ENCODE measurements at places on chromosomes 6 and 20. TPM values are rescaled to one million over a fixed set of nuclear protein-coding genes. Genes with fewer than 3 reads are reported as not detected.

DNA sequence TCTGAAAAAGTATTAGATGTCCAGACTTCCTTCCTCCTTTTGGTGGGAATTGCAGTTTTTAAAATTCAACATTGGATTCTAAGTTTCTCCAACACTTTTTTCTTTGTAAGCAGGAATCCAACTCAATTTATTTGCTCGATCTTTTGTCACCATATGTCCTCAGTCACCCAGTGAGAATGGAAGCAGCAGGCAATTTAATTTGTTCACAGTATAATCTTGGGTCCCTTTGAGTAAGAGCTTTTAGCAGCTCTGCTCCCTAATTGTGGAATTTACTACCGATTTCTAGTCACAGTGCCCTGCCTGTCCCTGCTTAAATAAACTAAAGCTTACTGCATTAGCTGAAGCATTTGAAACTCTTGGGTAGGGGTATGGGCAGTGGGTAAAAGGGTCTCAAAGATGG, 98.6 kb downstream of the BTBD3 start:
- no peak overlapping the region for H3K4me3 ChIP-seq
- H3K27ac ChIP-seq = no peak overlapping the region
- no peaks in the 10 kb centered on the region for H3K27me3 ChIP-seq
- no peak for DNase-seq
- H3K4me1 ChIP-seq = no peaks in the 10 kb centered on the region

- H3K27ac ChIP-seq = no peak overlapping the region
- peaks cover 2% of the 10 kb centered on the region for H3K36me3 ChIP-seq
These were observed 26.1 kb downstream of the CEP57L1 start for GRCh38 chr6:109121411-109121810.

GRCh38 chr6:106715922-106716321, 86.5 kb downstream of the QRSL1 start:
- H3K27ac ChIP-seq = no peak overlapping the region
- H3K36me3 ChIP-seq = peaks cover 5% of the 10 kb centered on the region
- H3K4me3 ChIP-seq = no peak overlapping the region
- DNase-seq = no peak
- peaks cover 48% of the 10 kb centered on the region for H3K27me3 ChIP-seq

DNA sequence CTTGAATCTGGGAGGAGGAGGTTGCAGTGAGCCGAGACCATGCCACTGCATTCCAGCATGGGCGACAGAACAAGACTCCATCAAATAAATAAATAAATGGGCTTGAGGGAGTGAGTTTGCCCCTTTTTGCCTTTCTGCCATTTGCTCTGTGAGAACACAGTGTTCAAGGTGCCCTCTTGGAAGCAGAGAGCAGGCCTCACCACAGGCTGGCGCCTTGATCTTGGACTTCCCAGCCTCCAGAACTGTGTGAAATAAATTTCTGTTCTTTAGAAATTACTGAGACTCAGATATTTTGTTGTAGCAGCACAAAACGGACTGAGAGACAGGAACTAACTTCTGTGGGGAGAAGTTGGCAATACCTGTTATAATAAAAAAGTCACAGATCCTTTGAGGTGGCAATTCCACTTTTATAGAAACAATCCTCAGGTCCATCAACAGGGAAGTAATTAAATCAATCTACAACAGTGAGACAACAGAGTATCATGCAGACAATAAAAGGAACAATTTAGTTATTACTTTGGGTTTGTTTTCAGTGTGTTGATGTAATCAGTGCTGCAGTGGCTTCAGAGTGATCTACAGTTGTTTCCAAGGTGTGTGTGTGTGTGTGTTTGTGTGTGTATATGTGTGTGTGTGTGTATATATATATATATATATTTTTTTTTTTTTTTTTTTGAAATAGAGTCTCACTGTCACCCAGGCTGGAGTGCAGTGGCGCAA, 24.5 kb downstream of the PKIG start:
- no peak overlapping the region for H3K4me3 ChIP-seq
- H3K36me3 ChIP-seq = peaks cover 2% of the 10 kb centered on the region

- H3K27me3 ChIP-seq = no peaks in the 10 kb centered on the region
- no peak for DNase-seq
- peak overlapping the region; percentile 96 for H3K4me3 ChIP-seq
- peaks cover 2% of the 10 kb centered on the region for H3K36me3 ChIP-seq
- H3K27ac ChIP-seq = peak overlapping the region; percentile 100
These were observed 474 bp downstream of the RBM38 start for GRCh38 chr20:57391439-57392301.

SLC24A3 gene
- total RNA-seq = 0.37 TPM

GRCh38 chr6:29887330-29887818, 55.0 kb upstream of the HLA-A start:
- no peaks in the 10 kb centered on the region for H3K27me3 ChIP-seq
- H3K36me3 ChIP-seq = no peaks in the 10 kb centered on the region
- peak overlapping the region; percentile 87 for H3K4me3 ChIP-seq
- H3K27ac ChIP-seq = peak overlapping the region; percentile 77
- peak; percentile 35 for DNase-seq

PPP1R16B gene
- 60.9 TPM for total RNA-seq

GRCh38 chr6:27100921-27101320, 146.6 kb upstream of the PRSS16 start:
- peaks cover 52% of the 10 kb centered on the region for H3K27me3 ChIP-seq
- peaks cover 2% of the 10 kb centered on the region for H3K36me3 ChIP-seq
- H3K4me1 ChIP-seq = peaks cover 9% of the 10 kb centered on the region
- DNase-seq = no peak
- H3K27ac ChIP-seq = no peak overlapping the region

- H3K4me1 ChIP-seq = no peaks in the 10 kb centered on the region
- no peak overlapping the region for H3K27ac ChIP-seq
- no peak overlapping the region for H3K4me3 ChIP-seq
- H3K27me3 ChIP-seq = no peaks in the 10 kb centered on the region
- H3K36me3 ChIP-seq = no peaks in the 10 kb centered on the region
These were observed 100.7 kb downstream of the SGK1 start for GRCh38 chr6:134217105-134217797.

- no peaks in the 10 kb centered on the region for H3K27me3 ChIP-seq
- H3K36me3 ChIP-seq = no peaks in the 10 kb centered on the region
- no peak overlapping the region for H3K4me3 ChIP-seq
- H3K27ac ChIP-seq = no peak overlapping the region
These were observed 475.4 kb downstream of the EYS start for GRCh38 chr6:65231616-65232015.

- no peak for DNase-seq
- H3K4me3 ChIP-seq = no peak overlapping the region
- peaks cover 2% of the 10 kb centered on the region for H3K36me3 ChIP-seq
These were observed 32.4 kb downstream of the DUSP22 start for GRCh38 chr6:324729-325125.

GRCh38 chr20:18058661-18059467, 1.1 kb upstream of the OVOL2 start:
- DNase-seq = no peak
- peaks cover 4% of the 10 kb centered on the region for H3K4me1 ChIP-seq
- H3K27ac ChIP-seq = no peak overlapping the region
- H3K36me3 ChIP-seq = peaks cover 5% of the 10 kb centered on the region

PDYN gene
- not detected for total RNA-seq
